ENCODE measurements at places on chromosomes 1 and 21.

DNA sequence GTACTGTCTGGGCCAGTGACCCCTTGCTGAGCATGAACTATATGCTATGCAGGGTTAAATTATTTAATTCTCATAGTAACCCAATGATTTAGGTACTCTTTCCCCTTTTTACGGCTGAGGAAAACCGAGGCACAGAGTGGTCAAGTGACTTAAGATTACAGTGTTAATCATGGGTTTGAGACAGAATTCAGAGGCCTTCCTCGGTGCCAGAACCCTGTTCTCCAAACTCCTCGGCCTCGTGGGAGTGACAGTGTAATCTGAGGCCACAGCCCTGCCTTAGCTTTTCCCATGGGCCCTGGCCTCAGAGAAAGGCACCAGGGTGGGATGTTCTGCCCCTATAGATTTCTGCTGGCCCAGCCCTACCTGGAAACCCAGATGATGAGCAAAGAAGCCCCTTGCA is 86.4 kb upstream of the ZNF648 start:
- no peak for DNase-seq

GRCh38 chr1:115458426-115459114 is 120.5 kb upstream of the NGF start:
- no peak for DNase-seq

DNA sequence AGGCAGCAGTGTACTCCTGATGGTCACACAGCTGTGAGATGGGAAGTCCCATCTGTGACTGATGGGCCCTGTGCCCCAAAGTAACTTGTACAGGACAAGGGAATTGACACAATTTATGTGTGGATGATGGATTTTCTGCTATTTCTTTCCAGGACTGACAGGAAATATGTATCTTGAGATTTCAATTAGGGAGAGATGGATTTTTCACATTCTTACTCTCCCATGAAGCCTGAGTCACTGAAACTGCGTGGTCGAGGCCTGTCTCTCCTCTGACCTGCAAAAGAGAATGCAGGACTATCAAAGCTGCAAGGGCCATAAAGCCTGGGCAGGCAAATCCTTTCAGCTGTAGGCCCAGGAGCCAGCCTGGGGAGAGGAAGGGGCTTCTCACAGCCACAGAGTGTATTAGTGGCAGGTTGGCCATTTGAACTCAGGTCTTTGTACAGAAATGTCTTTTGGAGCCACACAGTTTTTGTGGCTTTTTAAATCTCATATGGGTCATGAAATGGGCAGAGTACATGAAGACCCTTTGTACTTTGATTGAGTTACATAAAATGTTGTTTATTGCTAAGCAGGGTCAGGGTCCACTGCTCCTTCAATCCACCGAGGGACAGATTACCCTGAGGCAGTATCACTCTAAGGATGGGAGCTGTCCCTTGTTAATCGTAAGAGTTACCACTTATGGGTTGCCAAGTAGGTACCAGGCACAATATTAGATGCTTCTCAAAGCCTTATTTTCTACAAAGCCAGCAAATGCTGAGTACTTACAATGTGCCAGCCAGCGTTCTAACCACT is 14.8 kb downstream of the ALX3 start:
- peak; percentile 82 for DNase-seq

DNA sequence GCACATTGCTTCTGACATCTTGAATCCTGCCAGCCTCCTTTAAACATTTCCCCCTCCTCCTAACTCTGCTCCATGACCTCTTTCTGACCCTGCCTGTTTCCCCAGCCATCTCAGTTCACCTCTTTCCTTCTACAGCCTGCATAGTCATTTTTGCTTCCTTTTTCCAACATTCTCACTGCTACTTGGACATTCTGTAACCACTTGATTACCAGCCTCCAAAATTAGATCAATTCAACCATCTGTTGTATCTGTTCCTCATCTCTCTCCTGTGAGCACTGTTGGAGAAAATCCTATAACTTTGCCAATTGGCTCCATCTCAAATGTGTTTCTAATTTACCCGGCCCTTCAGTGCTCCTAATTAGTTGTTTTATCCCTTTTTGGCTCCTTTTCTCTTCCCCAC is 27.5 kb upstream of the GPR88 start:
- DNase-seq: no peak

- DNase-seq: peak; percentile 81
Observed at GRCh38 chr1:67339623-67340343, 32.1 kb downstream of the IL12RB2 start.
